ENCODE measurements at places on chromosomes 3 and 15.

DNA sequence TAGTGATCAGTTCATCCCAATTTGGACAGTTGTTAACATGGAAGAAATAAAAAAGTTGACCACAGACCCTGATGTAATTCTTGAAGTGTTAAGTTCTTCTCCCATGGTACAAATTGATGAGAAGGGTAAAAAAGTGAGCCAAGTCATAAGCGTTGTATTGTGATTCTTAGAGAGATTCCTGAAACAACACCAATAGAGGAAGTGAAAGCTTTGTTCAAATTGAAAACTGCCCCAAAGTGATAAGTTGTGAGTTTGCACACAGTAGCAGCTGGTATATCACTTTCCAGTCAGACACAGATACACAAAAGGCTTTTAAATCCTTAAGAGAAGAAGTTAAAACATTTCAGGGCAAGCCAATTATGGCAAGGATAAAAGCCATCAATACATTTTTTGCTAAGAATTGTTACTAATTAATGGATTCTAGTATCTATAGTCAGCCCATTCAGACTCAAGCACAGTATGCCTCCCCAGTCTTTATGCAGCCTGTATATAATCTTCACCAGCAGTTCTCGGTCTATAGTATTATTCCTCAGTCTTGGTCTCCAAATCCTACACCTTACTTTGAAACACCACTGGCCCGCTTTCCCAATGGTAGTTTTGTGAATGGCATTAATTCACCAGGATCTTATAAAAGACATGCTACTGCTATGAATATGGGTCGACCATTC, 38.2 kb downstream of the CDIN1 start:
- DNase-seq = no peak

GRCh38 chr3:183579967-183580900, 24.7 kb upstream of the KLHL6 start:
- no peak for DNase-seq

DNA sequence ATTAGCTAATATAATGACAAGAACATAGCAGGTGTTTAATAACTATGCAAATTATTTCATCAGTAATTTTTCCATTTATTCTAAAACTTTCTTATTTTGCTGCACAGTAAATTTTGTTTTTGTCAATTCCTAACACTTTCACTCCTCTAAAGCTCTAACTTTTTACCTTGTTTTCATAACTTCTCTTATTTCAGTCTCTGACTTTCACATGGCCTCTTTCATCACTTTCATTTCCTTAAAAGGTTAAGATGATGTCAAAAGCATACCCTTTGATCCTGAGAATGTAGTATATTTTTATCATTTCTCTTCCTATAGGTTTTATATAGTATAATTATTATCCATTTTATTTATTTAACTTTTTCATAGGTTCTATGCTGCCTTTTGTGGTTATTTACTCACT, 1325.8 kb upstream of the ALCAM start:
- DNase-seq = no peak

DNA sequence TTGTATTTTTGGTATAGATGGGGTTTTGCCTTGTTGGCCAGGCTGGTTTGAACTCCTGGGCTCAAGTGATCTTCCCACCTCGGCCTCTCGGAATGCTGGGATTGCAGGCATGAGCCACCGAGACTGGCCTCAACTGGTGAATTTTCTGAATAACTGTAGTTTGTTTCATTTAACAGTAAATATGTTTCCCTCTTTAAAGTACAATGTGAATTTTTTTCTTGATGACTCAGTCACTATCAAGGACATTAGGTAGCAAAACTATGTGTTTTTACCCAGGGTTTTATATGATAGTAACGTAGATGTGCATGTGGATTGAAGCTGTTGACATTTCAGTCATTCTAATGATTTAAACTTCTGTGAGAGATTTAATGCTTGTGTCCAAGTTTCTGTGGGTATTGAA, 40.2 kb upstream of the MAPKBP1 start:
- DNase-seq = no peak

DNA sequence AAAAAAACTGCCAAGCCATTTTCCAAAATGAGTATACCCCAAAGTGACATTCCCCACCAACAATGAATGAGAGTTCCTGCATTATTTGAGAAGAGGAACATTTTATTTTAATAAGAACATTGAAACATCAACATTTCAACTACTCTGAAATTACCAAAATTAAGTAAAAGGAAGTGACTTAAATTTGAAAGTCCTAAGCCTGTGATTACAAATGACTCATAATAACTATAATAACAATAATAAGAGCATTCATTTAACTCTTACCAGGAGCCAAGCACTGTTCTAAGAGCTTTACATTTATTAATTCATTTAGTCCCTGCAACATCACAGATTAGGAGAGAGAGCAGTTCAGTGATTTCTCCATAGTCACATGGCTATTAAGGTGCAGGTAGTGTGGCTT, 32.4 kb downstream of the LRRC28 start:
- DNase-seq = no peak

- no peak for DNase-seq
Observed at GRCh38 chr3:30628205-30628900, 22.0 kb downstream of the TGFBR2 start.

DNA sequence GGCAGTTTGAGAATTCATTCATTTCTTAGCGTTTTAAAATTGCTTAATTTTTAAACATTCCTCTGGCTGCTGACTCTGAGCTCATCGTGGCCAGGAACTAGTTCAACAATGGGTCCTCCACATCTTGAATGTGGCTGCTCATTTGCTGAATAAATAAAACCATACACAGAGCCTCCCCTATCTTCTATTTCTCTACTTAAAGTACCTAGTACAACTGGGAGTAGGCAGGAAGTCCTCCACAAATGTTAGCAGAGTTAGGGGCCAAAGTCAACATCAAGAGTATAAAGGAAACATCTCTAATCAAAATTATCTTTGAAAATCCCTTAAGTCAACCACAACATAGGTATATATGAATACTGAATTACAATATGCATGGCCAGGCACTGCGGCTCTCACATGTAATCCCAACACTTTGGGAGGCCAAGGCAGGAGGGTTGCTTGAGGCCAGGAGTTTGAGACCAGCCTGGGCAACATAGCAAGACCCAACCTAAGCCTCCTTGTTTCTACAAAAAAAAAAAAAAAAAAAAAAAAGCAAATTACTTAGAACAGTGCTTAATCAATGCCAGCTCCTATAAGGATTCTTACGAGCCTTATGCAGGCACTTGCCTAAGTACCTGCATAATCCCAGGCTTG, 57.5 kb upstream of the LMOD3 start:
- DNase-seq = no peak

DNA sequence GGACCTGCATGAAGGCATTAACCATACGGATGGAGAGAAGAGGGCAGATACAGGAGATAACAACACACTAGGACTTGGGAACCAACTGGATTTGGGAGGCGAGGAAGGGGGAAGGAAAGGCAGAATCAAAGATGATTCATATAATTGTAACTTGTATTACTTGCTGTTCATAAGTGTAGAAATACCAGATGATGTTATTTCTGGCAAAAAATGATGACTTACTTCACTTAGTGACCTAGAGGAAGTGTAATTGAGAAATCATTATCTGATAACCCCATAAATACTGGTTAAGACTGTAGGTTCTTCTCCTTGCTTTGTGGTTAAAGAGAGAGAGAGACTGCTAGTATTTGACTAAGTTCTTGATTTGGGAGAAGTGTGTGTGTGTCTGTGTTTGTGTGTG, 50.5 kb upstream of the GK5 start:
- DNase-seq = no peak

- no peak for DNase-seq
Observed at GRCh38 chr3:71135373-71136088, 448.0 kb downstream of the FOXP1 start.

- DNase-seq = peak; percentile 58
Observed at GRCh38 chr15:59918994-59919951, 84.8 kb upstream of the FOXB1 start.

DNA sequence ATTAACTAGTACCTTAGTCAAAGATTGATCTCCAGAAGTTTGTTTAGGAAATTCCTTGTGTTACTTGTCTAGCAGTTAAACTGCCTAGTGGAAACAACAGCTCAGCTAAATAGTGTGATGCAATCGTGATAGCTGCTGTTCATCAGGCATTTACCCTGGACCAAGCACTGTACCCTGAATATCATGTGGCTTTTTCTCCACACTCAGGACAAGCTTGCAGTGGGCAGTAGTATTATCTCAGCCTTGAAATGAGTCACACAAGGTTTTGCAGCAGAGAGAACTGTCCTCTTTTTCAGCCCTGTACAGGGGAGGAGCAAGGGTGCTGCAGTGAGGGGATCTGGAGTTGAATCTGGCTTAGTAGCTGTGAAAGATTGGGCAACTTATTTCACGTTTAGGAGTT, 208.4 kb downstream of the TP63 start:
- DNase-seq = no peak

DNA sequence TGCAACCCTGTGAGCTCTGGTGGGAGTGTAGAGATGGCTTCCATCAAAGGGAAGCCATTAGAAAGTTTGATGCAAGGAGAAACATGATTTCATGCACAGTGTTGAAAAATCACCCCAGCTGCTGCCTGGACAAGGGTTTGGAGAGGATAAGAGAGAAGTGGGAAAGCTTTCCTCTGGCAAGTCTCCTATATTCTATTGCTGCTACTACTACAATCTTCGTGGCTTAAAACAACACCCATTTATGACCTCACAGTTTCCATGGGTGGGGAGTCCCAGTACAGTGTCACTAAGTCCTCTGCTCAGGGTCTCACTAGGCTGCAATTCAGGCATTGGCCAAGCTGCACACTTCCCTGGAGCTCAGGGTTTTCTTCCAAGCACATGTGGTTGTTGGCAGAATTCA, 229.3 kb downstream of the TAFA4 start:
- DNase-seq = no peak

DNA sequence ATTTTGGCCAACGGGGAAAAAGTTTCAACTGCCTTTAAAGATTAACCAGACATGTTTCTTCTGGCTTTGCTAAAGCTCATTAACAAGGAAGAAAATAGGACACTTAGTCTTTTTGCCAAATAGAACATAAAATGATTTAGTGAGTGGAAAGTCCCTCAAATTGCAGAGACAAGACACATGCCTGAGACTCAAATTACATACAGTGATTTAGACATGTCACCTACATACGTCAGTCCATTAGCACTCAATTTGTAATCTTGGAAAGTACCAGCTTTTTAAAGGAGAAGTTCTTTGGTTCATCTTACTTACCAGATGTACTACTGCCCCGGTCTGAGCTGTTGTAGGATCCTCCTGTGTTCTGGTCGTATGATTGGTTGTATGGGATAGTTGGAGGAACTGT, 1134.2 kb downstream of the ROBO1 start:
- no peak for DNase-seq

DNA sequence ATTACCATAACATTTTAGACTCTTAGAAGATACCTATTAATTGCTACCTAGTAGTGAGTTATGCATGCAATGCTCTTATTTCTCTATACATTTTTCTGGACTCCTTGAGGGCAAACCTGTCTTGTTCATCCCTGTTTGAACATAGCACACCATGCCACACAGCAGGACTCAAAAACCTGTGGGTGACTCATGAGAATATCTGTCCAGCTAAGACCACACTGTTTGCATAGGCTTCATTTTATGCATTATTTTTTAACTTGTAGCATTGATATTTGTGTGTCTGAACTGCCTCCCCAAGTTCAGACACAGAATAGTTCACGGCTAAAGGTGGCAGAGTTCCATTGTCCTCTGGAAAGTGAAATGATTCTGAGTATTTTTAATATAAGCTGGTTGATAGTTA, 1.8 kb downstream of the LMCD1 start:
- DNase-seq = no peak

DNA sequence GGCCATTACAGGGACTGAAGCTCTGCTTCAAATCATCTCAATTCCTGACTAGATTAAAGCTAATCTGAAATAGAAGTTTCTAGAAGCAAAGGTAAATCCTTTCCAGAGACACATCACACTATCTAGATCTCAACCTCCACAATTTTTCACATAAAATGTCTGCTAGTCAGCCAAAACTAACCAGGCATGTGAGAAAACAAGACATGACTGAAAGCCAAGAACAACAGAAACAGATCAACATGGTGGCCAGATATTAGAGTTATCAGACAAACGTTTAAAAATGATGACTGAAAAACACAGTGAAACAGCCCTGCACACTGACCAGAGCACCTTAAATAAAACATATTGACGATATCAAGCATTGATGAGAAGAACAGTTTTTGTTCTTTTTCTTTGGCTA, 59.1 kb downstream of the SUMF1 start:
- no peak for DNase-seq

- no peak for DNase-seq
Observed at GRCh38 chr15:63052961-63053698, 10.6 kb downstream of the TPM1 start.

DNA sequence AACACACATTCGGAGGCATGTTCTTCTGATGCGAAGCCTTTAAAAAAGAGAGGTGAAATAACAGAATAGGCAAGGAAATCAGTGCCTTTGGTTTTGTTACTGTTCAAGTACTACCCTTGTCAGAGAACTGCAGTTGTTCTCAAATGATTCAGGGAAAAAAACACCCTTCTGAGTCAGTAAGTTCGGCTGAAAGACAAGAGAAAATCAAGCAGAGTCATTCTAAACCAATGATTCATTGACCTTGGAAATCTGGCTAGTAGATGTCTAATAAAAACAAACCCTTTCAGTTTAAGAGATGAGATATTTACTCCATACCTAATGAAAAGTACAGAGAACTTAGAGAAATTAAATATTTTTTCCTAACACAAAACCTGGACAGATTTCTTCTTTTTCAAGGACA, 72.7 kb upstream of the ABI3BP start:
- DNase-seq = no peak

- no peak for DNase-seq
Observed at GRCh38 chr3:182035324-182035723, 323.6 kb downstream of the SOX2 start.

DNA sequence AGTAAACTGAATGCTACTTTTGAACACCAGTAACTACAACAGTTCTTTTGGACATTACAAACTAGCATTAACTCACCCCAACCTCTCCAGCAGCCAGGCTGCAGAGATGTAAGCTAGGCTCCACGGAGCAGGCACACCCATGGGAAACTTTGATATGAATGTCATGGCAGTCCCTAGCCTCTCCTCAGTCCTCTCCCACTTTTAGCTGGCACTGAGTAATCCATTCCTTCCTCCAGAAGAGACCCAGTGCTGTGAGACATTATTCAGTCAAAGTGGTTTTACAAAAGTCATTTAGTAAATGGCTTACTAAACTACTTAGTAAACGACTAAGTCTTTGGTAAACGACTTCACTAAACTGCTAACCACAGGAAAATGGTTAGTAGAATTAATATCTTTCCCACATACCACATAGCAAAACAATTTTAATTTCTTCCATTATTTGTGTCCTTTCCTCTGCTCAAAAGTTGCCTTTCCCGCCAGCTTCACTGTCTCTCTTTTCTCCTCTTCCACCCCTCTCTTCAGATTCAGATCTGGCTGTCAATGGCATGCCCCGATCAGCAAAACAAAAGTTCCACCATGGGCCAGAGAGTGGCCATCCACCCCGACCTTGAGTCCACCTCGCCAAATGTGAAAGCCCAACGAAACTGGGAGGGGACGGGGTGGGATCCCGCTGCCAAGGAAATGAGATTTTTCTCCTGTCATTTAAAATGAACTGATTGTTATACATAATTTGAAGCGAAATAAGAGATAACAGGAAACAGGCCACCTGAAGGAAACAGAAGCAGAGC, 67.5 kb upstream of the TJP1 start:
- DNase-seq = no peak

Data from activated T-helper 2 cell treated with anti-CD3 and anti-CD28 coated beads, Interferon-gamma antibody, Interleukin-2, Interleukin-4, amounts not matched to agents 10 μg/mL and 5 μg/mL and 100 μg/mL, durations not matched to agents 14 hours and 24 hours and 36 hours (primary cell).